ENCODE measurements at places on chromosomes 1 and 21. TPM values are rescaled to one million over a fixed set of nuclear protein-coding genes. Genes with fewer than 3 reads are reported as not detected.

The RYR2 gene
- total RNA-seq = 5.7 TPM

The KRTAP12-2 gene
- total RNA-seq = not detected

The OR2T33 gene
- total RNA-seq = not detected

The CD1E gene
- 0.23 TPM for total RNA-seq

The C1orf141 gene
- 1.0 TPM for total RNA-seq

The C1orf56 gene
- total RNA-seq = 6.0 TPM

The CREG1 gene
- 82.2 TPM for total RNA-seq

GRCh38 chr1:94143173-94143808, 22.3 kb upstream of the ABCA4 start:
- DNase-seq = no peak
- H3K4me1 ChIP-seq = no peaks in the 10 kb centered on the region
- H3K27me3 ChIP-seq = no peaks in the 10 kb centered on the region
- no peak overlapping the region for H3K4me3 ChIP-seq

- no peaks in the 10 kb centered on the region for H3K4me1 ChIP-seq
- no peak overlapping the region for H3K4me3 ChIP-seq
- H3K36me3 ChIP-seq = no peaks in the 10 kb centered on the region
- H3K27ac ChIP-seq = no peak overlapping the region
- no peaks in the 10 kb centered on the region for H3K27me3 ChIP-seq
- DNase-seq = no peak
These were observed 78.0 kb downstream of the LBR start for GRCh38 chr1:225349826-225350225.

- DNase-seq = no peak
- H3K27ac ChIP-seq = no peak overlapping the region
- peak overlapping the region; percentile 71 for H3K4me3 ChIP-seq
- H3K36me3 ChIP-seq = no peaks in the 10 kb centered on the region
These were observed 2.2 kb downstream of the NFIA start for GRCh38 chr1:61084491-61085031.

DNA sequence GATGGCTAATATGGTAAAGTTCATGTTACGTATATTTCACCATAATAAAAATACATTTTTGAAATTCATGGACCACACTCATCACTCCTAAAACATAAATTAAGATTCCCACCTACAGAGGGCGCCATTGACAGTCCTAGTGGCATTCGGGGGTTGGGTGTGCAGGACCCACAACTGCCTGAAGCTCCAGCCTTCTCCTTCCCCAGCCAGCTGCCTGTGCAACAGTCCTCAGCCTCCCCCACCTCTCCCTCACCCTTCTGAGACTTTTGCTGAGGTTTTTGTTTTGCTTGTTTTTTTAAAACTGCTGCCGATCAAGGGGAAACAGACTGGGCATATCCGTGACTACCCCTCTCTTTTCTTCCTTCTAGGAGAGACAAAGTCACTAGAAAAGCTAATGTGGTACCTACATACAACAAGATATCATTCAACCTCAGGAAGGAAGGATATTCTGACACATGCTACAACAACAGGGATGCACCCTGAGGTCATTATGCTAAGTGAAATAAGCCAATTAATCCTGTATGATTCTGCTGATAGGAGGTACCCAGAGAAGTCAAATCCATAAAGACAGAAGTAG, 9.2 kb upstream of the EVA1C start:
- H3K27ac ChIP-seq = no peak overlapping the region
- no peaks in the 10 kb centered on the region for H3K4me1 ChIP-seq
- no peaks in the 10 kb centered on the region for H3K36me3 ChIP-seq

DNA sequence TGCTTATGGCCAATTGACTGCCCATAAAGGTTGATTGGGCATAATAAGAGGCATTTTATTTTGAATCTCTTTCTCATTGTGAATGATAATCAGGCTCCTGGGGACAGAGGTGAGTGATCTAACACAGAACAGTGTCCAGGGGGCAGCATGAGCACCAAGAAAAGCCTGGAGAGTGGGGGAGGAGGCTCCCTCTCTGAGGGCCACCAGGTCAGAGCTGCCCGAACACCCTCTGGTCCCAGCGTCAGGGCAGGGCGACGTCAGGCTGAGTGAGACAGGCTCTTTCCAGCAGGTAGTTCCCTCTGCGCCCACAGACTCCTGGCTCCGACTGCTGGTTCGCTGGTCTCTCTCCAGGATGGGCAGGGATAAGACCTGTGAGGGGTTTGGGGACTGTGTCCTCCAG, 250.2 kb upstream of the C1orf174 start:
- no peak overlapping the region for H3K27ac ChIP-seq
- no peak for DNase-seq
- H3K27me3 ChIP-seq = no peaks in the 10 kb centered on the region
- H3K4me1 ChIP-seq = no peaks in the 10 kb centered on the region

DNA sequence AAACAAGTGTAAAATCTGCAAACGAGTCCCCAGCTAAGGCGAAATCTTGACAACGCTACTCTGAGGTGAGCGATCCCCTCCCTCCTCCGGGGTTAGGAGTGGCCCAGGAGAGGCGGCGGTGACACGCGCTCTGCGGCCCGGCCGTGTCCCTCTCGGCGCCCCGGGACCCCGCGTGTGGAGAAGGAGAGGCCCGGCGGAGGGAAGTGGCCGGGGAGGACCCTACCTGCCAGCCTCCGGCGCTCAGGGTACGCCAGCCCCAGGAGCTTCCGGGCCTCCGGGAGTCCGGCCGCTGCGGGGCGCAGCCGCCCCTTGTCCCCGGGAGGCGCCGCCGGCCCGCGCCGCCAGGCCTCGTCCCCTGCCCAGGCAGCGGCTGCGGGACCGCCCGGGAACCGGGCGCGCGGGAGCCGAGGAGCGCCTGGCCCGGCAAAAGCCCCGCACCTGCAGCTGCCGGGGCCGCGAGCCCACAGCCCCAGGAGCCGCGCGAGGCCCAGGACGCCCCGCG, 543 bp downstream of the ABCB10 start:
- no peaks in the 10 kb centered on the region for H3K27me3 ChIP-seq
- peak overlapping the region; percentile 90 for H3K4me3 ChIP-seq
- H3K36me3 ChIP-seq = no peaks in the 10 kb centered on the region
- H3K4me1 ChIP-seq = peaks cover 6% of the 10 kb centered on the region
- peak overlapping the region; percentile 66 for H3K27ac ChIP-seq

- no peak overlapping the region for H3K27ac ChIP-seq
- H3K36me3 ChIP-seq = no peaks in the 10 kb centered on the region
- DNase-seq = no peak
- no peaks in the 10 kb centered on the region for H3K27me3 ChIP-seq
- H3K4me3 ChIP-seq = no peak overlapping the region
These were observed 16.9 kb downstream of the MACO1 start for GRCh38 chr1:25447547-25447946.

- H3K4me3 ChIP-seq = no peak overlapping the region
- H3K36me3 ChIP-seq = no peaks in the 10 kb centered on the region
- H3K27me3 ChIP-seq = no peaks in the 10 kb centered on the region
These were observed 42.9 kb downstream of the USP25 start for GRCh38 chr21:15772654-15773053.

- peaks cover 4% of the 10 kb centered on the region for H3K4me1 ChIP-seq
- no peaks in the 10 kb centered on the region for H3K27me3 ChIP-seq
- no peak for DNase-seq
- H3K4me3 ChIP-seq = peak overlapping the region; percentile 50
- no peaks in the 10 kb centered on the region for H3K36me3 ChIP-seq
These were observed 77.4 kb downstream of the DESI2 start for GRCh38 chr1:244730153-244730933.

GRCh38 chr1:42431514-42431913, 24.3 kb downstream of the ZMYND12 start:
- no peaks in the 10 kb centered on the region for H3K27me3 ChIP-seq
- H3K36me3 ChIP-seq = no peaks in the 10 kb centered on the region
- H3K27ac ChIP-seq = no peak overlapping the region
- no peaks in the 10 kb centered on the region for H3K4me1 ChIP-seq
- H3K4me3 ChIP-seq = no peak overlapping the region

DNA sequence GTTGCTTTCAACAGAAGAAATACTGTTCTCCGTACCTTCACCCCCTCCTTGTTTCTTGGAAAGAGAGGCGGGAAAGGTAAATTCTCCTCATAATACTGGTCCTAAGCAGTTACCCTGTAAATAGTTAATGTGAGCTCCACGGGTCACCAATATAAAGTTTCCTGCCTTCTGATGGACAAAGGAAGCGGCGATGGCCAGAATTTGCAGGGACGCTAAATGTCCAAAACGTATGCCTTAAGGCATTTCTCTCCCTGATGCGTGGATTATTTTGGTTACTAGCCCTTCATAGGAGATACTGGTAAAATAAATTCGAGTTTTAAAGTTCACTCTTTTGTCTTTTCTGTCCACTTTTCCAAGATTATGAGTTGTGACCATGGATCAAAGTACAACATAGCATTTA, 898 bp upstream of the PTGS2 start:
- H3K36me3 ChIP-seq = no peaks in the 10 kb centered on the region
- H3K4me1 ChIP-seq = peaks cover 3% of the 10 kb centered on the region
- no peak for DNase-seq
- H3K27me3 ChIP-seq = no peaks in the 10 kb centered on the region
- peak overlapping the region; percentile 60 for H3K4me3 ChIP-seq

- H3K4me1 ChIP-seq = peaks cover 10% of the 10 kb centered on the region
- peak overlapping the region; percentile 89 for H3K4me3 ChIP-seq
- DNase-seq = peak; percentile 10
- H3K27me3 ChIP-seq = no peaks in the 10 kb centered on the region
These were observed 1.0 kb upstream of the BACH1 start for GRCh38 chr21:29297483-29298347.

DNA sequence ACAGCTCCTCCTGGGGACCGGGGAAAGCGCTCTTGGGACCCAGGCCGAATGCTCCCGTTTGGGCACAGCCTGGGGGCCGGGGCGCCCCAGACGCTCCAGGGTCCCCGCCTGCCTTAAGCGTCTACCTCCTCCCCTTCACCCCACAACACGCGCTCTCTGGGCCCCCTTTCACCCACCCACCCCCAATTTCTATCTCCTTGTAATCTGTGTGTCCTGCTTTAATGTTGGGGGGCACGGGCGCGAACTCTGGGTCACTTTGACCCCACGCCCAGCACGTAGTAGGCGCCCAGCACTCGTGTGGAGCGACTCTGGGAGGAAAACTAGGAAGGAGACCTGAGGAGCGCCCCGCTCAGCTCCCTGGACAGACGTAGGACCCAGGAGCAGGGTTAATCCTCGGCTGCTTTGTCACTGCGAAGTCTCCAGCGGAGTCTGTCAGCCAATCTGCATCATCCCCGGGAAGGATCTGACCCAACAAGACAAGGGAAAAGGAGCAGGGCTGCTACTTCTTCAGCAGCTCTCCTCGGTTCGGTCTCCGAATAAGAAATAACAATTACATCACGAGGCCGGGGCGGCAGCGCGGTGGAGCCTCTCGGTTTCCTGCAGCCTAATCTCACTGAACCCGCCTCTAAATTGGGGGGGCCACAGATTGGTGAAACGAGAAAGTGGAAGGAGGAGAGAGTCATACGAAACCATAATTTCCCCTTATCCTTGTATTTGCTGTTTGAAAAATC, 757 bp upstream of the NRIP1 start:
- no peaks in the 10 kb centered on the region for H3K36me3 ChIP-seq
- peak overlapping the region; percentile 84 for H3K4me3 ChIP-seq
- peak overlapping the region; percentile 77 for H3K27ac ChIP-seq
- DNase-seq = peak; percentile 85
- H3K27me3 ChIP-seq = no peaks in the 10 kb centered on the region

DNA sequence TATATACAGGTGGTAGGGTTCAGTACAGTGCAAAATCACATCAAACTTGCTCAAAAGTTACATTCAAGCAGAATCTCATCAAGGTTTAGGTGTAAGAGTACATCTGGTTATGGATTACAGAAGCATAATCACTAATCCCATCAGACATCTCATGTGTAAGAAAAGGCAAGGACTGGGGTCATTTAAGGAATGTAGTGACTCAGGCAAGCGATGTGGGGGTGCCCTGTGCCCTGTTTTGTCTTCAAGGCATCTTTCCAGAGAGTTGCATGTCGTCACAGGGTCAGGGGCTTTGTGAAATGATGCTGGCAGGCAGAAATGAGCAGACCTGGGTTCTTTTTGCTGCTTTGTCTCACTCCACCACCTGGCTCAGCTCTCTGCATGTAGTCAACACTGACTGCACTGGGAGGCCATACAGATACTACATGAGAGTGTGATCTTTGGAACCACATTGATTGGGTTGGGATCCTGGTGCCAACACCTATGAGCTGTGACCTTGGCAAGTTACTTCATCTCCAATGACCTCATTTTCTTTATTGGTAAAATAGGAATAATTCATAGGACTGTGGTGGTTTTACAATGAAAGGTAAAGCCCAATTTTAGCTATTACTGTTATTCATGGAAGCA, 8.2 kb upstream of the HHIPL2 start:
- no peak overlapping the region for H3K4me3 ChIP-seq
- H3K27me3 ChIP-seq = no peaks in the 10 kb centered on the region
- no peaks in the 10 kb centered on the region for H3K4me1 ChIP-seq
- no peak for DNase-seq

GRCh38 chr21:21200103-21200938, 202.1 kb downstream of the NCAM2 start:
- no peaks in the 10 kb centered on the region for H3K36me3 ChIP-seq
- H3K4me3 ChIP-seq = no peak overlapping the region
- H3K4me1 ChIP-seq = no peaks in the 10 kb centered on the region
- no peak for DNase-seq
- H3K27ac ChIP-seq = no peak overlapping the region

GRCh38 chr1:226786550-226786949, 47.5 kb upstream of the ITPKB start:
- no peaks in the 10 kb centered on the region for H3K4me1 ChIP-seq
- no peaks in the 10 kb centered on the region for H3K27me3 ChIP-seq
- no peak overlapping the region for H3K4me3 ChIP-seq
- H3K27ac ChIP-seq = no peak overlapping the region

- H3K27ac ChIP-seq = no peak overlapping the region
- H3K36me3 ChIP-seq = no peaks in the 10 kb centered on the region
- no peak for DNase-seq
- H3K27me3 ChIP-seq = no peaks in the 10 kb centered on the region
- no peaks in the 10 kb centered on the region for H3K4me1 ChIP-seq
These were observed 14.3 kb upstream of the SLC5A9 start for GRCh38 chr1:48208251-48208650.

GRCh38 chr1:111587509-111588174, 31.9 kb upstream of the RAP1A start:
- no peaks in the 10 kb centered on the region for H3K36me3 ChIP-seq
- H3K4me1 ChIP-seq = peaks cover 7% of the 10 kb centered on the region
- no peak overlapping the region for H3K4me3 ChIP-seq
- no peak overlapping the region for H3K27ac ChIP-seq
- no peaks in the 10 kb centered on the region for H3K27me3 ChIP-seq

DNA sequence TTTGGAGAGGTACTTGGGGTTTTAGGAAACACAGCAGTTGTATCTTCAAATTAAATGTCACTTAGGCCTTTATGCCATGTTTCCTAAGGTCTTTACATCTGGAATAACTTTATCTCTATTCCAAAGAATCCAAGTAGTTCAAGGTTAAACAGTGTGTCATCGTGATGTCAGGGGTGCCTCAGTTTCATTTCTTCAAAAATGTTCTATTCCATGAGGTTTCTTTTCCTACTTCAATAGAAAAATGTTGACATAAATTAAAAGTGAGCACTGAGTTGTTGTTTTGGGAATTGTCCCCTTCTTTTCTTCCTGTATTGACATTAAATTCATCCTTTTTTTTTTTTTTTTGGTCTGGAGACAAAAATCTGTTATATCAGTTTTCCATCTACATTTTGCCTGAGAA, 160.6 kb upstream of the C21orf91 start:
- H3K27me3 ChIP-seq = no peaks in the 10 kb centered on the region
- H3K4me3 ChIP-seq = no peak overlapping the region
- no peaks in the 10 kb centered on the region for H3K4me1 ChIP-seq
- no peak overlapping the region for H3K27ac ChIP-seq

- no peaks in the 10 kb centered on the region for H3K27me3 ChIP-seq
- peaks cover 2% of the 10 kb centered on the region for H3K4me1 ChIP-seq
- no peak for DNase-seq
These were observed 53.3 kb upstream of the HOOK1 start for GRCh38 chr1:59761443-59761842.

- H3K27ac ChIP-seq = no peak overlapping the region
- H3K4me1 ChIP-seq = no peaks in the 10 kb centered on the region
- no peak for DNase-seq
These were observed 9.9 kb upstream of the ETV3 start for GRCh38 chr1:157147906-157148700.

All from ovary (tissue), 10 donors.